Upper lobe of right lung (tissue), 1 donor: ENCODE measurements at places on chromosomes 3 and 15. TPM values are rescaled to one million over a fixed set of nuclear protein-coding genes. Genes with fewer than 3 reads are reported as not detected.

The CSTA gene
- 22.3 TPM for total RNA-seq

- H3K27ac ChIP-seq: no peak overlapping the region
- no peak overlapping the region for H3K4me3 ChIP-seq
Measured at GRCh38 chr3:52714335-52715302, 8.7 kb downstream of the SPCS1 start.

DNA sequence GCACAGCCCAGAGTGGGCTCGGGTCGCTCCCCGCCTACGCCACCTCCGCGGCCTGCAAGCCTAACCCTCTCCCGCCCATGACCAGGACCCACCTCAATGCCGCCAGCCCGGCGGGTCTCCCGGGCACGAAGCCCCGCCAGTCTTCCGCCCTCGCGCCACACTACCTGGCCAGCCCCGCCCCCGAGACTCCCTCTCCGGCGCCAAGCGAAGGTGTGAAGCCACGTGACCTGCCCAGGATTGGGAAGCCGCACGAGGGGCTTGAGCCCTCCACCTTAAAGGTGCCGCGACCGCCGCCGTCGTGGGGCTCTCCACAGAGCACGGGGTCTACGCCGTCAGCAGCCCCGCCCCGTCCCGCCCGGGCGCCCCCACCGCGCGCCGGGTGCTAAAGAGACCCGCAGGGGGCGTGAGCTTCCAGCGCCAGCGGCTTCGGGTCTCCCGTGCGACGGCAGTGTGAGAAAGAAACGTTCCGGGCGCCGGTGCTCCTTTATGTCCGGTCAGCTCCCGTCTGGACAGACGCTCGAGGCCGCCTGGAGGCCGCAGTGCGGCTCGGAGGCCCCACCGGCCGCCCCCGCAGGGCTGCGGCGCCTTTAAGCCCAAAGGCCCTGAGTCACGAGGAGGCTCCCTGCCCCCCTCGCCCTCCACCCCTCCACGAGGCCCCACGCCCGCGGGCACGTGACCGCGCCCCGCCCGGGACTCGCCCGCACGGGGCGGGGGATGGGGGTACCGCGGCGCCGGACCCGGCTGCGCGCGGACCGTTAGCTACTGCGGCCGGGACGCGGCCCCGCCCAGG, at the start of gene CPEB1:
CPEB1 (minus strand) TSS at position 319 of the 790 bp plus-strand sequence. CDS start 18,904 bp downstream, outside the sequence.
- peaks cover 11% of the 10 kb centered on the region for H3K4me1 ChIP-seq
- H3K4me3 ChIP-seq: peak within 1 kb of the TSS; percentile 53
- H3K27me3 ChIP-seq: peaks cover 48% of the 10 kb centered on the region
- DNase-seq: no peak

DNA sequence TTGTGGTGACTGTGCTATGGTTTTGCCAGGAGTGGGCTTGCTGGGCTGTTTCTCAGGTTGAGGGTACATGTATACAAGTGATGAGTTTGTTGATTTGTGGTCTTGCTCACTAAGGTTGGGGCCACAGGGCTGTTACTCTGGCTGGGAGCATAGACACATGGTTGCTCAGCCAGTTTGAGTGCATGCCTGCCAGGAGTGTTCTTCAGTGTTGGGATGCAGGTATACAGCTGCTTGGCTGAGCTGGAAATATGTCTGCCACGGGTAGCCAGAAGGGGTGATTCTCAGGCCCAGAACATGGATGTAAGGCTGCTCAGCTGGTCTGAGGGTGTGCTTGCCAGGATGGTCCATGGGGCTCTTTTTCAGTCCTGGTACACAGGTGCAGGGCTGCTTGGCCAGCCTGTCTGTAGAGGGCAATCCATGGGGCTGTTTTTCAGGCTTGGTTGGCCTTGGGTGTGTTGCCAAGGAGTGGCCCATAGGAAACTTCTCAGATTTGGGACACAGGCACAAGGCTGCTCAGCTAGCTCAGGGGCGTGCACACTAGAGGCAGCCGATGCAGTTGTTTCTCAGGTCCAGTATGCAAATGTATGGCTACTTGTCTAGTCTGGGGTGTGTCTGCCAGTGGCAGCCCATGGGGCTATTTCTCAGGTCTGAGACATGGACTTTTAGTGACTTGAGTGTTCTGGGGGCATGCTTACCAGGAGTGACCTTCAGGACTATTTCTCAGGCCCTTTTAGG, 5.3 kb upstream of the ARHGAP31 start:
- DNase-seq: no peak
- H3K4me3 ChIP-seq: no peak overlapping the region
- no peaks in the 10 kb centered on the region for H3K36me3 ChIP-seq
- H3K27me3 ChIP-seq: no peaks in the 10 kb centered on the region

GRCh38 chr15:28913171-28913765, 27.5 kb downstream of the APBA2 start:
- DNase-seq: peak; percentile 48
- no peak overlapping the region for H3K4me3 ChIP-seq
- no peaks in the 10 kb centered on the region for H3K27me3 ChIP-seq

GRCh38 chr15:88365124-88365523, 102.1 kb downstream of the MRPL46 start:
- no peak overlapping the region for H3K4me3 ChIP-seq
- no peaks in the 10 kb centered on the region for H3K27me3 ChIP-seq
- DNase-seq: no peak
- H3K4me1 ChIP-seq: no peaks in the 10 kb centered on the region
- H3K27ac ChIP-seq: no peak overlapping the region
- H3K36me3 ChIP-seq: no peaks in the 10 kb centered on the region

GRCh38 chr3:32794487-32795308, 23.1 kb upstream of the TRIM71 start:
- H3K36me3 ChIP-seq: no peaks in the 10 kb centered on the region

DNA sequence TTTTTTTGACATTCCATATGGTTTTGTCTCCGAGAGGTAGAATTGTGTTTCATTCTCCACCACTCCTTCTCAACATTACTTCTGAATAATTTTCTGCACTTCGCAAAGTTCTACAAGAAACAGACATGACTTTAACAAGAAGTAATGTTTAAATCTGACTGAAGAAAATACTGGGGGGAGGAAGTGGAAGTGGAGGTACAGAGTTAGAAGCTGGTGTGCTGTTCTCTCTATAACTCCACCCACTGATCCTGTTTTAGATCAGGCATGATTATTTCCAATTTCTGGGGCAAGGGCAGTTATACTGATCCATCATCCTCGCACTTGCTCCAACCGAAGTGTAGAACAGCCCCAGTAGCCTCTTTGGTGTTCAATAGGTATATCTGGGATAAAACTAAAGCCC, 9.2 kb upstream of the MCCC1 start:
- no peaks in the 10 kb centered on the region for H3K4me1 ChIP-seq
- H3K27ac ChIP-seq: no peak overlapping the region
- no peaks in the 10 kb centered on the region for H3K27me3 ChIP-seq
- H3K4me3 ChIP-seq: no peak overlapping the region
- no peaks in the 10 kb centered on the region for H3K36me3 ChIP-seq

DNA sequence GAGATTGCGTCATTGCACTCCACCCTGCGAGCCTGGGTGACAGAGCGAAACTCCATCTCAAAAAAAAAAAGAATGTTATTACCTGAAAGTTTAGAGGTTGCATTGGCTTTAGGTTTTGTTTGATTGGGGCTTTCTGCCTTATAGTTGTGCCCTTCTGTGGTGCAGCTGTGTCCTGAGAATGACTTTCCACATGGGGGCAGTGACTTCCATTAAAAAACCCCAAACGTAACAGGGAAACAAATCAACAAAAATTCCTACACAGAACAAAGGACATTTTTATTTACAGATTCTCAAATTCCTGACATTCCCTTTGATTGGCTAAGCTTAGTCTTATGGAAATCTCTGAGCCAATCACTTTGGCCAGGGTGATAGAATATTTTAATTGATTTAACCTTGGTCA, 154.1 kb upstream of the GPR149 start:
- H3K4me1 ChIP-seq: no peaks in the 10 kb centered on the region
- no peaks in the 10 kb centered on the region for H3K27me3 ChIP-seq
- no peak for DNase-seq

DNA sequence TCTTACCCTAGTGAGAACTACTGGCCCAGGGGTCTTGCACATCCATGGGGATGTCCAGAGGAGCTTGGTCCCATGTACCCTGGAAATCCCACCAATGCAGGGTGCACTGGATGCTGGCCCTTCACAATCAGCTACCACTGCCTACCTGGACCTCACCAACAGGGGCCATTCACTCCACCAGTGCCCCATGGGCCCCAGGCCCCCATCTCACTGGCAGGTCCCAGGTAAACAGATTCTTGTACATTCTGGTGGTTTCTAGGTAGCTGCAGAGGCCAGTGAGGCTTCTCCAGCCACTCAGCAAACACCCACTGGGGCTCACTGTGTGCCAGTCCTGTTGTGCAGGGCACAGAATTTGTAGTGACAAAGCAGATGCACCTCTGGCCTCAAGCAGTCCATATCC, 24.9 kb downstream of the RAB6B start:
- no peak overlapping the region for H3K4me3 ChIP-seq
- DNase-seq: no peak
- no peak overlapping the region for H3K27ac ChIP-seq
- H3K27me3 ChIP-seq: no peaks in the 10 kb centered on the region
- no peaks in the 10 kb centered on the region for H3K36me3 ChIP-seq

- H3K27me3 ChIP-seq: no peaks in the 10 kb centered on the region
- no peak for DNase-seq
- H3K27ac ChIP-seq: no peak overlapping the region
- H3K36me3 ChIP-seq: no peaks in the 10 kb centered on the region
Measured at GRCh38 chr3:86661817-86662216, 329.1 kb downstream of the VGLL3 start.

DNA sequence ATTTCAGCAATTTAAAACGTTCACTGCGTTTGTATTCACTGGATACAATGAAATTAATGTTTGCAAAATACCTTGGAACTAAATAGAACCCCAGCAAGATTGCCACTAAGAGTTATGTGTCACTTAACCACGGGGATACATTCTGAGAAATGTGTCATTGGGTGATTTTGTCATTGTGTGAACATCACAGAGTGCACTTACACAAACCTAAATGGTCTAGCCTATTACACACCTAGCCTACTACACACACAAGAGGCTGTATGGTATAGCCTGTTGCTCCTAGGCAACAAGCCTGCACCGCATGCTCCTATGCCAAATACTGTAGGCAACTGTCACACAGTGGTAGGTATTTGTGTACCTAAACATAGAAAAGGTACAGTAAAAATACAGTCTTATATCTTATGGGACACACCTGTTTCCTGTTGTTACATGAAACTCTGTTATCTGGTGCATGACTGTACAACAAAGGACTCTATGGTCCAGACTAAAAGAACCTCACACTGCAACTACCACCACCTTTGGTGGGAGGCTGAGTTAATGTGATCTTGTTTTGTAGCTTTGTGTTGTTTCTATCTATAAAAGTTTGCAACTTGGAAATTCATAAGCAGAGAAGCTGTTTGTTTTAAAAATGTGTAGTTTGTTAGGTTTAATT, 92.2 kb upstream of the NTRK3 start:
- H3K4me1 ChIP-seq: no peaks in the 10 kb centered on the region
- DNase-seq: no peak
- no peak overlapping the region for H3K4me3 ChIP-seq
- no peak overlapping the region for H3K27ac ChIP-seq
